MV-4-11 (cell line): ENCODE measurements at places on chromosomes 1 and 21.
A peak's percentile ranks its signal among the peaks of the same experiment; 100 is the strongest.

DNA sequence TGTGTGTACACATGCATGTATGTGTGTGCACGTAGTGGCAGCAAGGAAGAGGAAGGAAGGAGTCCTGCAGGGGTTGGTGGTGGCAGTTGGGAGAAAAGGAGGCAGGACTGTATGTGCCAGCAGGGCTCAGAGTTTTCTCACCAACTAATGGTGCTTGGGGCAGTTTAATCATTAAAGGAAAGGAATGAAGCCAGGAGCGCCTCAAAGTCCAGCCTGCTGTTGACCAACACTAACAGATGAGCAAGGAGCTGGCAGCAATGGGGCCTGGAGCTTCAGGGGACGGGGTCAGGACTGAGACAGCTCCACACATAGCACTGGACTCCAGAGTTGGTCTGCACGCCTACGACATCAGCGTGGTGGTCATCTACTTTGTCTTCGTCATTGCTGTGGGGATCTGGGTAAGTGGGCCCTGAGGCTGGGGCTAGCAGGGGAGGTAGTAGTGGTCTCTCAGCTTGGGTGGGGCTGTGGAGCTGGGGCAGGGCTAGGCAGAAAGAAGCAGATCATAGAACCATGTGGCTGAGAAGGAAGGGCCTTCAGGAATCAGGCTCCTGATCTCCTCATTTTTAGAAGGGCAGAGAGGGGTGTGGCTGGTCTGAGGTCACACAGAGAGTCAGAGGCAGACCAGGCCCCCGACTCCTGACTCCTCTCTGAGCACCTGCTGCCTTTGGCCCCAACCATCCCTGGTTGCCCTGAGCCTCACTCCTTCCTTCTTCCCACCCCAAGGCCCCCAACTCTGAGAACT is at the start of gene SLC5A9:
TSS of gene SLC5A9 (plus strand) at position 216 of the 742 bp plus-strand sequence. CDS start at position 237, 21 bp downstream.
- no peak for DNase-seq

DNA sequence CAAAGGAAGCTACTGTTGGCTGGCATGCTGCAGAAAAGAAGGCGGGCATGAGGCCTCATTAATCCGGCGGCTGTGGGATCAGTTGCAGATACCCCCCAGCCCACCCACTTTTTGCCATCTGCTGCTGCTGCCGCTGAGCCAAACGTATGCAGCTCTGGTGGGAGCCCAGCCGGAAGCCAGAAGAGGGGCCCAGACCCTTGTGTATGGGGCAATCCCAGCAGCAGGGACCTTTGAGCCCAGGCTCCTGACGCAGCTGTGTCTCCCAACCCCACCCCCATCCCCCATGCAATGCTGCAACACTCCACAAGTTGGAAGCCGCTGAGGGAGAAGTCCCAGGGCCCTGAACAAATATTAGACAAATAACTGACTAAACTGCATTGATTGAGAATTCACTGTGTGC is 106.0 kb downstream of the ELAVL4 start:
- DNase-seq: no peak

- DNase-seq: no peak
These were observed 566.0 kb downstream of the ADGRL2 start for GRCh38 chr1:82366689-82367088.

DNA sequence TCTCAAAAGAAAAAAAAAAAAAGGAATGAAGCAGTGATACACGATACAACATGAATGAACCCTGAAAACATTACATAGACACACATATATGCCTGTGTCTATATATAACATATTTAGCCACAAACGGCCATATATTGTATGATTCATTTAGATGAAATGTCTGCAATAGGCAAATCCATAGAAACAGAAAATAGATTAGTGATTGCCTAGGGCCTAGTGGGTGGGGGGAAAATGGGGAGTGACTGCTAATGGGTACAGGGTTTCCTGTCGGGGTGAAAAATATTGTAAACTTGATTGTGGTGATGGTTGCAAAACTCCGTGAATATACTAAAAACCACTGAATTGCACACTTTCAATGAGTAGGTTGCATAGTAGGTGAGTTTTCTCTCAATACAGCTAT is 6.0 kb upstream of the H6PD start:
- DNase-seq: peak; percentile 85

GRCh38 chr1:203380420-203381150 is 29.7 kb upstream of the FMOD start:
- no peak for DNase-seq

GRCh38 chr1:247357052-247357780 is 25.5 kb upstream of the ZNF496 start:
- DNase-seq: peak; percentile 9

GRCh38 chr1:55257958-55258357 is 42.8 kb upstream of the USP24 start:
- peak; percentile 62 for DNase-seq

GRCh38 chr1:187894349-187894748 is 1065.6 kb downstream of the PLA2G4A start:
- no peak for DNase-seq

GRCh38 chr1:25786887-25787759 is 12.9 kb upstream of the SELENON start:
- DNase-seq: no peak

GRCh38 chr1:12618661-12618964 is 603 bp upstream of the DHRS3 start:
- no peak for DNase-seq

DNA sequence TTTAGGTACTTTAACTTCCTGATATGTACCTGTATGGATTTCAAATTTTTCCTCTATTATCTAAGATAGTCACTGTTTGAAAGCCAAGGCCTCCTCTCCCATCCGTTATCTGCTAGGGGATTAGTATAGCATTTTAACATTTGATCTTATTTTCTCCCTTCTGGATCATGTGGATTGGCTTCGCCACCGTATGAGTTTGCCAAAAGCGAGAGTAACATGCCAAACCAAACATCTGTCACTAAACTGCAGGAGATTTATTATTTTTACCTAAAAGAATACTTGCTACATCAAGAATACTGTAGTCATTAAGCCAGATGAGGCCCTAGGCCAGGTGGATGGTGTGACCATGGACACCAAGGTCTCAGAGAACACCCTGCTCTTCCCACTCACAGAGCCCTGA is 28.5 kb upstream of the EEIG2 start:
- no peak for DNase-seq

DNA sequence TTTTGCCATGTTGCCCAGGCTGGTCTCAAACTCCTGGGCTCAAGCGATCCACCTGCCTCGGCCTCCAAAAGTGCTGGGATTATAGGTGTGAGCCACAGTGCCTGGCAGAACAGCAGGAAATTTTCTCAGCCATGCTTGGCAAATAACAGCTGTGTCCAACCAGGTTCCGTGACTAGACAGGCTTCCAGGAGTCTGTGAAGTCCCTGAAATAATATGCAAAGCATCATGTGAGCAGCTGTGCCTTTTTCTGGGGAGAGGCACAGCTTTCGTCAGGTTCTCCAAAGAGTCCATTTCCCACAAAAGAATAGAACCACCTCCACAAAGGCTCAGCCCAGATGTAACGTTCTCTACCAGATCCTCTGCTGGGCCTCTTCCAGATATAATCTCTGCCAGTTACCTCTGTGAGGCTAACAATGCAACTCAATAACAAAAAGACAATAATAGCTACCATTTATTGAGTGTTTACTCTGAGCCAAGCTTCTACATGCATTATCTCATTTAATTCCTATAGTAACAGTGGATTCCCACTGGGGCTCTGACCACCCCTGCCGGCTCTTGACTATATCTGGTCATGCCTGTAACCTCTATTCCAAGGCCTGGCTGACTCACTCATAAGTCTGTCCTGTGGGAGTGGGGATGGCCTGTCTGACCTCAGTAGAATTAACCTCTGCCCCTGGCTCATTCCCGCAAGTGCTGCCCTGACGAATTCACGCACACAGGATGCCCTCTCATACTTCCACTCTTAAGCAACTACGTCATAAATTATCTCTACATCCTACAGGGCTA is 4.0 kb upstream of the NKAIN1 start:
- no peak for DNase-seq

DNA sequence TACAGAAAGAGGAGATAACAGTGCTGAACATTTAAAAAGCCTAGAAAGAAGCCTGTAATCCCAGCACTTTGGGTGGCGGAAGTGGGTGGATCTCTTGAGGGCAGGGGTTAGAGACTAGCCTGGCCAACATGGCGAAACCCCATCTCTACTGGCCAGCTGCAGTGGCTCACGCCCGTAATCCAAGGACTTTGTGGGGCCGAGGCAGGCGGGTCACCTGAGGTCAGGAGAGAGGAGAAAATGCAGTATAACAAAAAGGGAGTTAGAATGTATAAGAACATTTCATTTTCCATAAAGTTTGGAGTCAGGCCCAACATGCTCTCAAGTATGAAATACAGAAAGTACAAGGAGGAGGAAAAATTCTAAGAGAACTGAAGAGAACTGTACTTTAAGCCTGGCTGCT is 134.5 kb downstream of the SMYD3 start:
- DNase-seq: peak; percentile 13

DNA sequence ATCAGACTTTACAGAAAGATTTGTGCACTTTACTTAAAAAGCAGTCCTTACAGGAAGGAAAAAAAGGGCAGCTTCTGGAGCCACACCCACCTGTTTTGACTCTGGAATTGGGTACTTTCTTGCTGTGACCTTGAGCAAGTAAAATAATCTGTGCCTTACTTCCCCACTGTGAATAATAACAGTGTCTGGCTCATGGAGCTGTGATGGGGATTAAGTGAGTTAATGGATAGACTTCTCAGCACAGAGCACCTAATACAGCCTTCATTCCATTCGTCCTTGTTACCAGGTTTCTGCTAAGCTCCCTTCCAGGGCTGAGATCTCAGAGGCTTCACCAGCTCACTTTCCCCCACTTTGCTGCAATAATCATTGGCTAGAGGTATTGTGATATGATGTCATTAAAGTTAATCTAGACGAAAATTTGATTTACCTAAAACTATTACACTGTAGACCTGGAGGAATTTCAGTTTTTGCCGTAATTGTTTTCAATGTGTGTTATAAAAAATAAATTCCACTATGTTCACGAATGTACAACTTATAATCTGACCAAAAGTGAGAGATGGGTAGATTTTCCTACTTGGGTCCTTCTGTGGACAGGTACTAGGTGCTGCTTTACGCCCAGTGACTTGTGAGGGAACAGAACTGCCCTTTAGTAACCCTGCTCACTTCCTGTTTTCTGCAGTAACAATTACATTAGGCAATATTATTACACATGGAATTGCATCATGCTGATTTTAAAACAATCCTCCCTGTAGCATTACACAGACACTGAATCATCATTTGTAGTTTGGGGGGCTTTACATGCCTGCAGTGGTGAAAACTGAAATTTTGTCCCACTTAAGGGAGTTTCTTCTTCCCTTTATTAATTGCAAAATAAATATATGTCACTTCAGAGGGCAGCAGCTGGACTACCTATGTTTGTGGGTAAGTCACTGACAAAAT is 19.7 kb upstream of the ABCG1 start:
- DNase-seq: peak; percentile 93

- no peak for DNase-seq
These were observed 10.1 kb upstream of the BMP8A start for GRCh38 chr1:39481289-39481688.

- DNase-seq: no peak
These were observed 33.5 kb downstream of the PCAT6 start for GRCh38 chr1:202844259-202844658.

DNA sequence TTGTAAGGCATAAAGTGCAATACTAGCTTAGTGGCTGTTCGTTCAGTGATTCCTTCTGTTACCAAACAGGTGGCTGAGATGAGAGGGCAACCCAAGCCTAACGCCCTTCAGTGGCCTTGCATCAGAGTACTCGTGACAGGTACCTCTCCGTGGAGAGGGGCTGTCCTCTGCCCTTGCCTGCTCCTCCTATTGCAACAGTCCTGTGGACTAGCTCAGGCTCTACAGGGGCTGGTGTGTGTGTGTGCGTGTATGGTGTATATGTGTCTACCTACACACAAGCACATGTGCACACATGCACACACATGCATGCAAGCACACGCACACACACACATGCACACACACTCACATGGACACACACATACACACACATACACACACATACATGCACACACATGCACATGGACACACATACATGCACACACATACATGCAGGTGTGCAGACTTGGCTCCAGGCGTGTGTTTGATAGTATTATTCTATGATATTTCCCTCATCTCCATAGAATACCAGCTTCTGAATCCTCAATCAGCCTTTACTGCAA is 15.1 kb downstream of the TFF3 start:
- DNase-seq: no peak

DNA sequence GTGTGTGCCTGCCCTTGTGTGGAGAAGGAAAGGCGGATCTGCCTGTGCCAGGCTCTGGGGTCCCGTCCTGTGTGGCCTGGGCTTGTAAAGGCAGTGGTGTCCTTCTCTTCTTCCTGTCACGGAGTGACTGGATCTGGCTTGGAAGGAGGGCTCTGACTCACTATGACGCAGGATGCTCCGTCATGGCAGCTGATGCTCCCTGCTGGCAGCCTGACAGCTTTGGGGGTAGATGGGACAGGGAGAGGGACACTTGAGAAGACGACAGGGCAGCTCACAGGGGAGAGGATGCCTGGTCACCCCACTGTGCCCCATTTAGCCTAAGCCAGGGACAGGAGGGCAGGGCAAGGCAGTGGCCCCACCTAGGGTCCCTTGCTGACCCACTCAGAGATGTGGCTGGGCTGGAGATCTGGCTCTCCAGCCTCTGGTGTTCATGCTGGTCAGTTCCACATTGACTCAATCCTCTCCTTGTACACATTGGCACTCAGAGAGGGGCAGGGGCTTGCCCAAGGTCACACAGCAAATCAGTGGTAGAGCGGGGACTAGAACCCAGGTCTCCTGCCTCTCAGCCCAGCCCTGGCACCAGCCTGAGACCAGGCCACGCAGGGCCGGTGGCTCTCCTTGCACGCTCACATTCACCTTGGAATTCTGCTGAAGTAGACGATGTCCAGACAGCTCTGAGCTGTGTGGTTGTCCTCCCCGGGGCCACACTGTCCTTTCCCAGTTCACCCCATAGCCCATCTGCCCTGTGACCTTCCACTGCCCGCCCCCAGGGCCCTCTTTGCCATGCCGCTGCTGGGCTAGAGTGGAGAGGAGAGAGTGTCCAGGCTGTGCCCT is 2.8 kb upstream of the FAM131C start:
- DNase-seq: no peak

GRCh38 chr1:229230893-229231753 is 39.8 kb upstream of the RAB4A start:
- DNase-seq: peak; percentile 37

DNA sequence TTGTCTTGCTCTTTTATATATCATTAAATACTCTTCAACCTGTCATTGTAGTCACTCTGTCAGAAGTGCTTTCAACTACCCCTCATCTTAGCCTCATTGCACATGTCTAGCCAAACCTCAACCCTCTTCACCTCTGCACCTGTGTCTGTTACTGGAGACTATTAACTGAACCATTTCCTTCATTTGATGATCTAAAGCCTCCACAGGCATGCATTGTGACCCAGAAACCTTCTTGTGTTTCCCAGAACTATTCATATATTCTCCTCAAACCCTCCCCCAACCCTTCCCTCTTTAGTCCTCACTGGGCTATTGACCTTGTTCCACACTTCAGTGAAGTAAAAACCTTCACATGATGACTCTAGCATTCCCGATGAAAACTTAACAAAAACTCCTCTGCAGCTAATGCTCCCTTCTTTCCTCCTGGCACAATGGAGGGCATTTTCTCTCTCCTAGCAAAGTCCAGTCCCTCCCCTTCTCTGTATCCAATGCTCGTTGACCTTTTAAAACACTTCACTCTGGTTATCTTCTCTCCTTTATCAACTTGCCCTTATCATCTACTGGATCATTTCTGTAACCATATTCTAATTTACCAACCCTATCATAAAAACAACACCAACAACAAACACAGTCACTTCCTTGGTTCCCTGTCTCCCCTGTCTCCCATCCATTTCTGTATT is 86.1 kb downstream of the BACH1 start:
- no peak for DNase-seq

- peak; percentile 41 for DNase-seq
These were observed 181.0 kb upstream of the JUN start for GRCh38 chr1:58964880-58965279.
